ENCODE measurements at places on chromosomes 1 and 21. TPM values are rescaled to one million over a fixed set of nuclear protein-coding genes. Genes with fewer than 3 reads are reported as not detected.

The ECM1 gene
- total RNA-seq = 20.1 TPM

The CTPS1 gene
- total RNA-seq = 7.1 TPM

The AADACL4 gene
- total RNA-seq = not detected

The SPRR5 gene
- not detected for total RNA-seq

- no peaks in the 10 kb centered on the region for H3K27me3 ChIP-seq
- H3K4me1 ChIP-seq = no peaks in the 10 kb centered on the region
- H3K36me3 ChIP-seq = no peaks in the 10 kb centered on the region
- no peak overlapping the region for H3K4me3 ChIP-seq
- H3K27ac ChIP-seq = no peak overlapping the region
- no peak for DNase-seq
Observed at GRCh38 chr1:187153047-187153446, 324.3 kb downstream of the PLA2G4A start.

GRCh38 chr1:115090186-115090490 is 835 bp upstream of the TSPAN2 start:
- no peaks in the 10 kb centered on the region for H3K36me3 ChIP-seq
- H3K4me1 ChIP-seq = peaks cover 34% of the 10 kb centered on the region
- DNase-seq = no peak
- peak overlapping the region; percentile 89 for H3K27ac ChIP-seq
- peaks cover 5% of the 10 kb centered on the region for H3K27me3 ChIP-seq
- H3K4me3 ChIP-seq = peak overlapping the region; percentile 84

- no peaks in the 10 kb centered on the region for H3K27me3 ChIP-seq
- DNase-seq = no peak
- no peak overlapping the region for H3K4me3 ChIP-seq
- peaks cover 77% of the 10 kb centered on the region for H3K36me3 ChIP-seq
Observed at GRCh38 chr1:31259746-31260145, 20.1 kb upstream of the NKAIN1 start.

DNA sequence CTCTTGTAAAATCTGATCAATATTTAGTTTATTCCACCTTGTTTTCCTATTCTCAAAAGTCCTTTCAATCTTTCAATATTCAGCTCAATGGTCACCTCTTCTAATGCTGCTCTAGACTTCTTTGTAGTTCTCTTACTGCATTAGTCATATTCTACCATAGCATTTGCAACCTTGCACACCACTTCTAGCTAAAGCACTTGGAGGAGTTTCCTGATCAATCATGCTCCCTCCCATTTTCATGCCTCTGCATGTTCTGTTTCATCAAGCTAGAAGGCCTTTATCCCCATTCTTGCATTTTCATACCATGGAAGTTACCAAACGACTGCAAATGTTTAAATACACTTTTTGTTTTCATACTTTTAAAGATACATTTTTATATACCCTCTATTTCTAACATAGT is 72.1 kb downstream of the SLC5A9 start:
- no peak for DNase-seq
- no peak overlapping the region for H3K27ac ChIP-seq
- H3K4me3 ChIP-seq = no peak overlapping the region

DNA sequence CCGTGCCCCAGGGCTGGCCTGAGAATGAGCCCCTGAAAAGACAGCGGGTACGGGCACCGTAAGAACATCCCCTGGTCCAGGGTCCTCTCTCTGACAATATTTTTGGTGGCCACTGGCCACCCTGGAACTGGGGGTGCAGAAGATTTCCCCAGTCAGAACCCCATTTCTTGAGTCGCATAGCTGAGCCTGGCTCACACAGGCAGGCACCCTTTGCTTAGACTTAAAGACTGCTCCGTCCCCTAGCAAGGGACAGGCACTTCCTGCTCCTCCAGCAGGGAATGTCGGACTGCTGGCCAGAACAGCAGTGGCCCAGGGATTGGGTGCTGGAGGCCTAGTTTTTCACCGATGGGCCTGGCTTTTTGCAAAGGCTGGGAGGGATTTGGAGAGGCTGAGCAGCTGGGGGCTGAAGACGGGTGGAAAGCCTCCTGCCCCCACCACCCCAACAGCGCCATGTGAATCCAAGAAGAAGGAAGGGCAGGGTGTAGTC is 4.3 kb downstream of the OLIG2 start:
- no peak overlapping the region for H3K27ac ChIP-seq
- no peaks in the 10 kb centered on the region for H3K36me3 ChIP-seq
- H3K4me1 ChIP-seq = peaks cover 48% of the 10 kb centered on the region
- no peak for DNase-seq
- peaks cover 100% of the 10 kb centered on the region for H3K27me3 ChIP-seq
- no peak overlapping the region for H3K4me3 ChIP-seq

Data from left ventricle myocardium inferior (tissue), 1 donor.